ENCODE measurements at places on chromosomes 16 and 17. TPM values are rescaled to one million over a fixed set of nuclear protein-coding genes. Genes with fewer than 3 reads are reported as not detected.

GRCh38 chr16:81693744-81694303 lies 85.3 kb upstream of the PLCG2 start:
- DNase-seq = no peak

DNA sequence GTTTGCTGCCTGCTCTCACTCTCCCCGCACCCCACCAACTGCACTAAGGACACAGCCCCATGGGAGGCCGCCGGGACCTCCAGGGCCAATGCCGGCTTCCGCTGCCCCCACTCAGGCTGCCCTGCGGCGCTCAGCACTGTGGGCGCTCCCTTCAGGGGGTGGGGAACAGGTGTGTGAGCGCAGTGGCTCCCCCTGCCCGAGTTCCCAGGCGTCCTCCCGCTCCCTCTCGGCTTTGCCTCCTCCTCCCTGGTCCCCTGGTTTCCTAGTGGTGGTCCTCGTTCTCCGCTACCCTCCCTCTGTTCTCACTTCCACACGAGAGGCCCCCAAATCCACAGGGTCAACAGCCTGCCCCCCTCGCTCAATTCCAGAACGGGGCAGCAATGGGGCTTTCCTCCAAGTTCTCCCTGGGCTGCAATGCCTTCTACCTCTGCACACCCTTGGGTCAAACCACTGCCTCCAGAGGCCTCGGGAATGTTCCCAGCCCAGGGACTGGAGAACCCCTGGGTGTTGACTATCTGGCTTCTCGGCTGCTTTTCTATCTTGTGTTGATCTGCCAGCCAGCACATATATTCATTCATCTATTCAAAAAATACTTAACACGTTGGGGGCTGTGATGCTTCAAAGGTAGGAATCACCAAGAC lies 9.9 kb downstream of the FOXJ1 start:
- DNase-seq = no peak

The SEPTIN1 gene
- not detected for total RNA-seq

- no peak for DNase-seq
Measured at GRCh38 chr17:10628756-10629155, 28.4 kb downstream of the MYH3 start.

GRCh38 chr16:6374821-6375220 lies 957.8 kb upstream of the RBFOX1 start:
- no peak for DNase-seq

DNA sequence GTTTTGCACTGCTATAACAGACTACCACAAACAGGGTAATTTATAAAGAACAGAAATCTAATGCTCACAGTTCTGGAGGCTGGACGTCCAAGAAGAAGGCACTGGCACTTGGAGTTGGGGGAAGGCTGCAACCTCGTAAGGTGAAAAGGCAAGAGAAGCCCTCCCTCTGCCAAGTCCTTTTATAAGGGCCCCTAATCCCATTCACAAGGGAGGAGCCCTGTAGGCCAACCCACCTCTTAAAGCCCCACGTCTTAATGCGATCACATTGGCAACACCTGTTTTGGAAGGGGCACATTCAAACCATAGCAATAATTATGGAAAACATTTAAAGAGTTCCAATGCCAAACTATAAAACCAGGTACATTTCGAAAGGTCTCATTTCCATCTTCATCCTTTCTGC lies 5.2 kb downstream of the PKD1L3 start:
- DNase-seq = no peak

The CARD14 gene
- not detected for total RNA-seq

GRCh38 chr17:549177-550040 lies 165.2 kb downstream of the VPS53 start:
- no peak for DNase-seq

- no peak for DNase-seq
Measured at GRCh38 chr16:29910819-29911675, 10.8 kb downstream of the ASPHD1 start.

The MT1F gene
- 0.18 TPM for total RNA-seq

The CNGB1 gene
- total RNA-seq = not detected

- DNase-seq = no peak
Measured at GRCh38 chr17:75482098-75482942, 25.9 kb downstream of the TMEM94 start.

The CPHXL2 gene
- total RNA-seq = not detected

DNA sequence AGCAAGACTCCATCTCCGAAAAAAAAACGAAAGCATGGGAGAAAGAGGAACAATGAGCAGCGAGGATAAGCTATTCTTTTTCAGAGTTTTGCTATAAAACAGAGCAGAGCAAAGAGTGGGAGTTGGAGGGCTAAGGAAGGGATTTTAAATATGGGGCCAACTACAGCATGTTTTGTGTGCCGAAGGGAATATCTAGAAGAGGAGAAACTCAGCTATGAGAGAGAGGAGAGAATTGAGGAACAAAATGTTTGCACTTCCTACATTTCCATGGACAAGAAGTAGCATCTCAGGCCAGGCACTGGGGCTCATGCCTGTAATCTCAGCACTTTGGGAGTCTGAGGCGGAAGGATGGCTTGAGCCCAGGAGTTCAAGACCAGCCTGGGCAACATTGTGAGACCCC lies 13.1 kb upstream of the GRB2 start:
- DNase-seq = no peak

- no peak for DNase-seq
Measured at GRCh38 chr17:42779304-42779935, 990 bp upstream of the WNK4 start.

Data from fibroblast of the aortic adventitia (primary cell).